CD4-positive, alpha-beta T cell treated with Interferon gamma for 1 hour (primary cell): ENCODE measurements at places on chromosomes 2 and 18.

DNA sequence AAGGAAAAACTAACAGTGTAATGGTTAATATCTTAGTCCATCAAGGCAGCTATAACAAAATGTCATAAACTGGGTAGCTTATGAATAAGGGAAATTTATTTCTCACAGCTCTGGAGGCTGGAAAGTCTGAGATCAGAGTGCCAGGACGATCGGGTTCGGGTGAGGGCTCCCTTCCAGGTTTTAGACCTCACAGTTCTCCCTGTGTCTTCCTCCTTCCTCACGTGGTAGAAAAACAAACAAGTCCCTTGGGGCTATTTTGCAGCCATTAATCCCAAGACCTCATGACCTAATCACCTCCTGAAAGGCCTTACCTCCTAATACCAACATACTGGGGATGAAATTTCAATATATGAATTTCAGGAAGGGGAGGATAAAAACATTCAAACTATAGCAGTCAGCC is 455.9 kb downstream of the CNTNAP5 start:
- DNase-seq: no peak

DNA sequence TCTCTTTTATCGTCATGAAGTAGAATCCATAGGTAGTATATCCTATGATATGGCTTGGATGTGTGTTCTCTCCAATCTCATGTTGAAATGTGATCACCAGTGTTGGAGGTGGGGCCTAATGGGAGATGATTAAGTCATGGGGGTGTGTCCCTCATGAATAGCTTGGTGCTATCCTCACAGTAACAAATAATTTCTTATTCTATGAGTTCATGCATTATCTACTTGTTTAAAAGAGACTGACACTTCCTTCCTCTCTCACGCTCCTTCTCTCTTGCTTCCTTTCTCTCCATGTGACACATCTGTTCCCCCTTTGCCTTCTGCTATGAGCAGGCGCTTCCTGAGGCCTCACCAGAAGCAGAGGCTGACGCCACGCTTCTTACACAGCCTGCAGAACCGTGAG is 165.6 kb downstream of the MREG start:
- DNase-seq: no peak

DNA sequence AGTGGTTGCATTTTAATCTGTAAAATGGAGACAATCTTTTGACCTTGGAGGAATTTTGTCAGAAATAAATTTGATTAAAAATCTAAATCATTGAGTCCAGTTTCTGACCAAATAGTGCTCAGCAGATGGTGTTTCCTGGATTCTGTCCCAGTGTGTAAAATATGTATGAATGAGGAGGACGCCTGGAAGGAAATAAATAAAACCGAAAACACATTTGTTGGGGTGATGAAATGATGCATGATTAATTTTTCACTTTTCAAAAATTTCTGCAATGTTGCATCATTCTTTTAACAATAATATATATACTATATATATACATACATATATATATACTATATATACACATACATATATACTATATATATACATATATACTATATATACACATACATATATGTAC is 261.1 kb upstream of the TRIB2 start:
- no peak for DNase-seq

DNA sequence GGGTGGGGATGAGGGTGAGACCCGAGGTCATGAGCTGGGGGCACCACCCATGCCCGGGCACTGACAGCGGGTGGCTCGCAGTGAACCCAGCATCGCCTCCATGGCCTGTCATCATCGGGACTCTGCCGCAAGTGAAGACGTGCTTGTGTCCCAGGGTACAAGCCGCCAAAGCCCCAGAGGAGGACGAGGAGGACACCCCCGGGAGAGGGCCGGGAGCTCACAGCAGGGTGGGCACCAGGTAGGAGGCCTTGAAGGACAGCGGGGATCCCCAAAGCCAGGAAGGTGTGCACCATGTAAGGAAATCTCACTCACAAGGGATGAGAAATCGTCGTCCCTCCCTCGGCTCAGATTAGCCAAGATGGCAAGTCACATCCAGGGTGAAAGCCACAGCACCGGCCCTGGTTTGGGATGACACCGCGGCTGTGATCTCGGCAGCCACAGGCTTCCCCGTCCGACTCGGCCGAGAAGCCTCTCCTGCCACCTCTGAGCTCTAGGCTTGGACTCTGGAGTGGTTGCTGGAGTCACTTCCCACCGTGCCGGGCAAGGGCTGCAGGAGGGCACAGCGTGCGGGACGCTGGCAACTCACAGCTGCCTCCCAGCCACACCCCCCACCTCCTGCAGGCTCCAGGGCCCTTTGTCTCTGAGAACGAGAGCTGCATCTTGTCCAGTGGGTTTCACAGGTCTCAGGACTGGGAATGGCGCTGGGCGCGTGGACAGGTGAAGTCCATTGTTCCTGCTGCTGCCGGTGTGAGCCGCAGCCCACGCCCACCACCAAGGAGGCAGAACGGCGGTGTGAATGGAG is 81.6 kb upstream of the CTDP1 start:
- no peak for DNase-seq

DNA sequence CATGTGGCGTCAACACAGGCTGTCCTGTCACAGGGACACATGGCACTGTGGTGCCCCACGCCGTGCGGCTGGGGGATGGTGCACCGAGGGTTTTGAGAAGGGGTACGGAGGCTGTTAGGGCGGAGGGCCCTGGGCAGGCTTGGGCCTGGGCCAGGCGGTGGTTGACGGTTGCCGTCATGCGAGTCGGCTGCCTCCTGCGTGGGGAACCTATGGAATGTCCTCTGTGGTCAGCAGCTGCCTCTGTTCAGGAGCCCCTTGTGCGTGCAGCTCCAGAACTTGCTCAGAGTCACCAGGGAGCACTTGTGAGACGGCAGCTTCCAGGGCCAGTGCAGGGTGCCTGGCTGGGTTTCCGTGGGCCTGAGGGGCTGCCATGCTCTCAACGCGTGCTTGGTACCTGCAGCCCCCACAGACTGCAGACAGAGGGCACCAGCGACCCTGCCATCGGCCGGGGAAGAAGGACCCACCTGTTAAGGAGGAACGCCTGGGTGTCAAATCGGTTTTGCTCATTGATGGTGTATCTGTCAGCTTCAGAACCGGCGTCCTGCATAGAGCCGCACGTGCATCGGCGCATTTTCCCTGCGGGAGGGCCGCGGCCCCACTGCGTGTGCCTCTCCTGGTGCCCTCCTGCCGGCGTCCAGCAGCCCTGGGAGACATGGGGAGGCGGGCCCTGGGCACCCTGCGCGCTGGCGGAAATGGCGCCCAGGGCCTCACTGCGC is 10.0 kb upstream of the D2HGDH start:
- no peak for DNase-seq

DNA sequence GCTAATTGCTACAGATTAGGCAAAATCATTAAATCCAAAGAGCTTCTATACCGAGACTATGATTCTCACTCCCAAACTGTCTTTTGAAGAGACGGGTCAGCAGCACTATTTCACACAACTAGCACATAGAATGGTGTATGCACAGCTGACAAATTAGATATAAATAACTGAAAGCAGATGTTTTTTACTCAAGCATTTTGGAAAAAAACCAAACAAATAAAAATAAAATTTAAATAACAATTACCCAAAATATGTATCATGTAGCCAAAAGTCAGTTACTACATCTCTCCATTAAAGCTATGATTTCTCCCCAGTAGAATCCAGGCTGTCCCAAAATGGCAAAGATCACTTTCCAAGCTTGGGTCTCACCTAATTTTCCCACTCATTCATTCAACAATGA is 107.9 kb downstream of the TMEM163 start:
- DNase-seq: no peak

DNA sequence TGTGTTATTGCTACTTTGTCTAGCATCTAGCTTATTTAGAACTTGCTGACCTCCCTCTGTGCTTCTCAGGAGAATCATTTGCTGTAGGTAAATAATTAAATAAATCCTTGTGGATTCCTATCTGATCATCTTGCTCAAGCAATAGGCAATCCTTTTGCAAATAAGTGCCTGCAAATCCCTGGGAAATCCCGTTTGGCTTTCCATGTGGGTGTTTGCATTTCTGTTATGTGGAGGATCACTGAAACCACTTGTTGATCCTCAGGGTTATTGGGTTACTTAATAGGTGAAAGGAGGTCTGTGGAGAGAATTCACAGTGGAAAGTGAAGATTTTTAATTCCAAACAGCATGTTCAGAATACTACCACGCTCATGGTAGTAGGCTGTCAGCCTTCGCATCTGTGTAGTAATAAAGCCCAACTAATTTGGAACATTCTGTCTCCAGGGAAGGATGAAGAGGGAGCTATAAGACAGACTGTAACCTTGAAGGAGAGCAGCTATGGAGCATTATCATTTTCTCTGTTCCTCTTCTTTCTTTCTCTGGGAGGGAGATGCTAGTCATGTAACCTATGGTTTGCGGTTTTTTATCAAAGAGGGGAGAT is 72.5 kb downstream of the GULP1 start:
- no peak for DNase-seq
